H54 (cell line): ENCODE measurements at places on chromosomes 4 and X.

DNA sequence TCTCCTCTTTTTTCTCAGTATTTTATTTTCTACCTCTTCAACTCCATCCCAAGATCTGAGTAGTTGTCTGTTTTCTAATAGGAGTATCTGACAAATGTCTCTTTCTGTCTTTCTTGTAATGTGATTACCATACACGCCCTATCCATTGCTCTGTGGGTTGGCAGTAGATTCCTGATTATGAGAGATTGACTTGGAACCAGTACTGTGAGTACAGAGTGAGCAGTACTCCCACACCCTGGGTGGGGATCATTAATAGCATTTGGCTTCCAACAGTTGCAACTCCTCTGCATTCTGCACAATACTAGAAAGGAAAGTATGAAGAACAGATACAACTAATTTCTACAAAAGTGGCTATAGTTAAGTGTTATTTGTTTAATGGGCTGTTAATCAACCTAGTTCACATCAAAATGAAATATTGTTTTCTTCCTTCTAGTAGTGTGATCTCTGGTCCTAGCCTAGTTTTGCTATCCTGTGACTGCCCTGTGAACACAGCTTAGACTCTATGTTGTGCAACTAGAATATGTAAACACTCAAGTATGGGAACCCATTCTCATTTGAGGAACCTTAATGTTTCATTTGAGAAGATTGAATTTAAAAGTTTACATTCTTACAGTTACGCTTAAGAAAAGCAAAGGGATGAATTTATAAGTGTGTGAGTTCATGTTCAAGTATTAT is 112.9 kb downstream of the PTPN13 start:
- no peak for DNase-seq

DNA sequence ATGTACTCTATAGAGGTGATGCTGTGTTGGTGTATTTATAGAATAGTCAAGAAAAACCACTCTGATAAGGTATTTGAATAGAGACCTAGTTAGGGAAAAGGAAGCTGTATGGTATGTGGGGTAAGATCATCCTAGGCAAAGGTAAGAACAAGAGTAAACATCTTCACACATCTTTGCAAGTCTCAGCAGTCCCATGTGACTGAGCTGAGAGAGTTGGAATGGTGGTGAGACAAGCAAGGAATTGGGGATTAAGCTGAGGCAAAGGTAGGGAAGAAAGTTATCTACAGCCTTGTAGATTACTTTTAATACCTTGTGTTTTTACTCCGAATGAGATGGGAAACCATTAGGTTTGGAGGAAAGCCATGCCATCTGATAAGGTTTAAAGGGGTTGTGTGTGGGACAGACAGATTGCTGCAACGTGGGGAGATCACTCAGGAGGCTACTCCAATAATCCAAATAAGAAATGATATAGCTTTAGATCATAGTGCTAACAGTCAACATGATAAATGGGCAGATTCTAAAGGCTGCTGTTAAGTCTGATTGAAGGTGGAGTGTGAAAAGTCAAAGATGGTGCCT is 31.7 kb upstream of the MANBA start:
- no peak for DNase-seq

GRCh38 chrX:45001048-45001447 is 128.1 kb downstream of the KDM6A start:
- DNase-seq: no peak

GRCh38 chr4:174135530-174135929 is 147.9 kb downstream of the FBXO8 start:
- no peak for DNase-seq

DNA sequence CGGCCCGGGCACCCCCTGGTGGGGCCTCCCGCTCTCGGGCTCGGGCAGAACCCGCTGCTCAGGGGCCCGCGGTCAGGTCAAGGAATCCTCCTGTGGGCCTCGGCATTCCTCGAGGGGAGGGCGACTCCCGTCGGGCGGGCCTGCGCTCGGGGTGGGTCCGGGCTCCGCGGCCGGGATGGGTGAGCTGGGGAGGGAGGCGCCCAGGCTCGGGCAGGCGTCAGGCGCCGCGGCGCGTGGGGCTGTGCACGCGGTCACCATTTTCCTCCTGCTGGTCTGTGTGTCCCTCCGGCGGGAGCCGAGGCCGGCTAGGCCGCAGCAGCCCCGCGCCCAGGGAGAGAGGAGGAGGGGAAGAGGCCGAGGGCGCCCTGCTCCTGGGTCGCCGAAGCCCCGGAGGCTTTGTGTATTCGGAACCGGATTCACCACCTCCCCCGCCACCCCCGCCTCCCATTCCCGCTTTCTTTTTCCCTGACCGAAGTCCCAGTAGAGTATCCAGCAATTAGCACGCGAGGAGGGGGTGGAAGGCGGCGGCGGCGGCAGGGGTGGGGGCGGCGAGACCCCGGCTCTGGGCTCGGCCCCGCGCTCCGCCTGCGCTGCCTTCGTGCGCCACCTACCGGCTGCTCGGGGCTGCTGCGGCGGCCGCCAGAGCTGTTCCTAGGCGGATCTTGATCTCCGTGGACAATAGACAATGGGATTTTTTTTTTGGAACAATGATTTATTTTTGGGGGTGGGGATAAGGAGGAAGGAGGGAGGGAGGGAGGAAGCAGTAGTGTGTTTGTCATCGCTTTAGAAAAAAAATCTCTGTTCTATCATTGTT is 99.0 kb upstream of the MAML3 start:
- DNase-seq: peak; percentile 35

DNA sequence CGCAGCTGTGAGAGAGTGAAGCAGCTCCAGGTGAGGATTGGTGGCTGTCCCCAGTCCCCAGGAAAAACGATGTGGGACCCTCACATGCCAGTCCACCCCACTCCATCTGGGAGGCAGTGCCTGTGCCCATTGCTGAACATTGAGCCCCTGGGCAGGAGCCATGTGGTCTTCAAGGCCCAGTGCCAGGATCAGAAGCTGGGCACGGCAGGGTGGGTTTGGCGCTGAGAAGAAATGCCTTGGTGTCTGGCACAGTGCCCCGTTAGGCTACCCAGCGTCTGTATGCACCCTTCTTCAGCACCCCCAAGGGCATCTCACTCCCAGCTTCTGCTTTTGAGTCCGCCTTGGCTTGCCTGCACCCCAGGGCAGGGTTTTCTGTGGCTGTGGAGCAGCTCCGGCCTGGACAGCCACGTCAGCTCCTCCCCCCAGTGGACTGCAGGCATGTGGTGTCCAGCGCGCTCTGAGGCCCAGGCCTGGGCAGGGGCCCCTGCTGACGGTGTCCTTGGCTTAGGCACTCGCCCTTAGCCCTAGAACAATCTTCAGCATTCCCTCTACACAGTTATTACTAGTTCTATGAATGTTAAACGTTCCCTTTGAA is 28.6 kb downstream of the RGS12 start:
- no peak for DNase-seq

DNA sequence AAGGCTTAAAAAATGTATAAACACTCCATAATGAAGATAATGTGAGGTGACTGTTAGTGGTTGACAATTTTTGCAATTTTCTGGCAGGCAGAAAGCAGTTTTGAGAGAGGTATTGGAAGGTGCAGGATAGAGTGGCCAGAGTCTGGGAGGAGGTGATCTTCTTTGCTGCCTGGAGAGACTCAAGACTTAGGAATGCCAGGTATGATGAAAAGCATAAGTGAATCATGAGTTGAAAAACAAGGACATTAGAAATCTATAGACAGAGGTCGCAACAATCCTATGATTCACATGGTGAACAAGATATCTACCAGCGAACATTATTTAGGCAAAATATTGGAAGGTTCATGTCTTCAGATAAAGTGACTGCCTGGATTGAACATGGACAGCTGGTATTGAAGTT is 118.5 kb downstream of the CFAP299 start:
- peak; percentile 19 for DNase-seq
